ENCODE measurements at places on chromosomes 4 and X.

GRCh38 chr4:180913750-180914149 lies 1329.5 kb upstream of the TENM3 start:
- peak; percentile 18 for DNase-seq

DNA sequence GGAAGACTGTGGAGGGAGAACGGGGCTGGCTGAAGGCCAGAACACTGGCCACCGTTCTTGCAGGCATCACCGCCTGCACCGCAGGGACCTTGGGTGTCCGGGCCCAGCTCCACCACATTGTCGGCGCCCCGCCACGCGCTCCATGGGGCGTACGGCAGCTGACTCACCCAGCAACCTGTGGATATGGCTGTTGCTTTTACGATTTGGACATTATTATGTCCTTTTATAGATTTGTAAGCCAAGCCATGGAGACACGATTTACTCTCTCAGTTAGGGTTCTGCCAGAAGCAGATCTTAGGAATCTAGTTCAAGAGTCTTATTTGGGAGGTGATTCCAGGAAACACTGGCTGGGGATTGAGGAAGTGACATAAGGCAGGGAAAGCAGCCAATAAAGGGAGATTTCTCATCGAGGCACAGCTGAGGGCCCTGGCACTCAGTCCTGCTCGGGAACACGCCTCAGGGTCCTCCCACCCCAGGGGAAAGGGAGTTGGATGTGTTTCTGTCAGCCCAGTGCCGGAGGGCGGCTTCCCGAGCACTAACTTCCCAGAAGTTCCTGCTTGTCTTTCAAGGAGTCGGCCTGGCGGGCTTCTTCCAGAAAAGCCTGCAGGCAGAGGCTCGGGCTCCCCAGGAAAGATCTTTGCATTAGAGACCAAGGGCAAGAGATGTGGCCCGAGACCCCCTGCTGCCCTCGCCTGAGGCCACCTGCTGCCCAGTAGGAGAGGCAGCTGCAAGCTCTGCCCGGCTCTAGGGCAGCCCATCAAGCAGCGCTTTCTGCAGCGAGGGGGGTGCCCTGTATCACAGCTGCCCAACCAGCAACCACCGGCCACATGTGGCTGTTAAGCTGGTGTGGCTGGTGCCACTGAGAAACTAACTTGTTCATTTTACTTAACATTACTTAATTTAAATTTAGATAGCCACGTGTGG lies 52.9 kb downstream of the CRMP1 start:
- peak; percentile 35 for DNase-seq

DNA sequence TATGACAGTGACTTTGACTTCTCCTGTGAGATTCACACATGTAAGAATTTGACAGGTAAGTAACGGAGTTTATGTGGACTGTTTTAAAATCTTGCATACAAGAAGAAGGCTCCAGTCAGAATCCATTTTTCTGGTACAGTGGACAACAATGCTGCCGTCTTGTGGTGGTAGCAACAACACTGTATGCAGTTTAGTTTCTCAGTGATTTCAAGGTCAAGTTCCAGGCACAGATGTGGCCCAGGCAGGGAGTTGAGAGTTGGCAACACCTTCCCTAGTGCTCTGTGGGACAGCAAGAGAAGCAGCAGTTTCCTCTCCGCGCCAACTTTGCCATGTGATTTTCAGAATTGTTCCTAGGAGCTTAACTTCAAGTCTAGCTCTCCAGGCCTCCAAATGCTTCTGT lies 56.0 kb upstream of the STPG2 start:
- no peak for DNase-seq

GRCh38 chrX:147476008-147476407 lies 435.7 kb upstream of the FMR1 start:
- no peak for DNase-seq

- DNase-seq, result no peak
These were observed 19.4 kb downstream of the NLGN3 start for GRCh38 chrX:71164071-71164470.

GRCh38 chrX:41616935-41617334 lies 71.8 kb upstream of the GPR34 start:
- DNase-seq, result no peak

GRCh38 chrX:148133105-148133725 lies 152.1 kb downstream of the FMR1NB start:
- no peak for DNase-seq

GRCh38 chrX:140712413-140713173 lies 3.0 kb downstream of the LINC00632 start:
- DNase-seq, result peak; percentile 16

- DNase-seq, result no peak
These were observed 4.6 kb downstream of the HCFC1 start for GRCh38 chrX:153966841-153967535.

DNA sequence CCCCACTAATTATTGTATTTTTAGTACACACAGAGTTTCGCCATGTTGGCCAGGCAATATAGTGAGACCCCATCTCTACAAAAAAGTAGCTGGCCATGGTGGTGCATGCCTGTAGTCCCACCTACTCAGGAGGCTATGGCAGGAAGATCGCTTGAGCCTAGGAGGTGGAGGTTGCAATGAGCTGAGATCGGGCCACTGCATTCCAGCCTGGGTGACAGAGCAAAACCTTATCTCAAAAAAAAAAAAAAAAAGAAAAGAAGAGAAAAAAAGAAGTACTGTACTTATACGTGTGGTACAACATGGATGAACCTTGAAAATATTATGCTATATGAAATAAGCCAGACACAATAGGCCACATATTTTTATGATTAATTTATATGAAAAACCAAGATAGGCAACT lies 9.9 kb upstream of the WDR45 start:
- no peak for DNase-seq

DNA sequence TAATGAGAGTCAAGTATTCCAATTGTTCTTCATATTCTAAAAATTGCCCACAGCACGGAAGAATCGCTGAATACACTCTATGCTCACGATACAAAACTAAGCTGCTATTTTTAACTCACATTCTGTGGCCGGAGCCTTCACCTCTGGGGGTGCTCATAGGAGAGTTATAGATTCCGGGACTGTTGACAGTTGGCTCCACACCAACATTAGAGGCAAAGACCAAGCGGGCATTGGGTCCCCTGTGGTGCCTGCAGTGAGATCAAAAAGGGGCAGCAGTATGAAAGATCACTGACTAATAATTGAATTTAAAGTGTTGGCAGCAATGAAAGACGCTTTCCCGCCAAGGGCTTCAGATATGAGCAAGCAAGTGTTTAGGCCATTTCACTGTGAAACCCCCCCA lies 146.0 kb downstream of the TMEM144 start:
- no peak for DNase-seq

DNA sequence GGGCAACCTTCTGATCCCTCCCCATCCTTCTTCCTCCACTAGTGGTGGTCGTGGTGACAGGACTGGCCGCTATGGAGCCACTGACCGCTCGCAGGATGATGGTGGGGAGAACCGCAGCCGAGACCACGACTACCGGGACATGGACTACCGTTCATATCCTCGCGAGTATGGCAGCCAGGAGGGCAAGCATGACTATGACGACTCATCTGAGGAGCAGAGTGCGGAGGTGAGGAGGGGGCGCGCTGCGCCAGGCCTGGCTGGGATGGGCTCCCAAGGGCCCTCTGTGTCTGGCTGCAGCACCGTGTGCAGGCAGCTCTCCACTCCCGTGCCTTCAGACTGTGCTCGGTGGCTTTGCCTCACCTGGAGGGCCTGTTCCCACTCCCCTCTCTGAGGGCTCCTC lies 24.3 kb downstream of the RBM10 start:
- no peak for DNase-seq

DNA sequence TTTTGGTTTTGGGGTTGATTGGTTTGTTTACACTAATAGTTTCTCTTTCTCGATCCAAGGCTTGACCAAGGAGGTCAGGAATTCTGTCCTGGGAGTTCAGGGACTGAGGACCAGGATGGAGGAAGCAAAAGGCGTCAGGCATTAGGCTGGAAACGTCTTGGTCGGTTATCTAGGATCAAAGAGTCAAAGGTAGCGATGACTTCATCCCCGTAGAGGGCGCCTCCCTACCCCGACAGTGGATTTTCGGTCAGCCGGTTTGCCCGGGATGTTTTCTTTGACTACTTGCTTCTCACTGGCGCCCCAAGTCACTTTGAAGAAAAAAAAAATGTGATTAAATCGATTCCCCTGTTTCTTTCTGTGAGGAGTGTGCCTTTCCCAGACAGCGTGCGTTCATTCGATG lies 980 bp upstream of the FHDC1 start:
- no peak for DNase-seq

DNA sequence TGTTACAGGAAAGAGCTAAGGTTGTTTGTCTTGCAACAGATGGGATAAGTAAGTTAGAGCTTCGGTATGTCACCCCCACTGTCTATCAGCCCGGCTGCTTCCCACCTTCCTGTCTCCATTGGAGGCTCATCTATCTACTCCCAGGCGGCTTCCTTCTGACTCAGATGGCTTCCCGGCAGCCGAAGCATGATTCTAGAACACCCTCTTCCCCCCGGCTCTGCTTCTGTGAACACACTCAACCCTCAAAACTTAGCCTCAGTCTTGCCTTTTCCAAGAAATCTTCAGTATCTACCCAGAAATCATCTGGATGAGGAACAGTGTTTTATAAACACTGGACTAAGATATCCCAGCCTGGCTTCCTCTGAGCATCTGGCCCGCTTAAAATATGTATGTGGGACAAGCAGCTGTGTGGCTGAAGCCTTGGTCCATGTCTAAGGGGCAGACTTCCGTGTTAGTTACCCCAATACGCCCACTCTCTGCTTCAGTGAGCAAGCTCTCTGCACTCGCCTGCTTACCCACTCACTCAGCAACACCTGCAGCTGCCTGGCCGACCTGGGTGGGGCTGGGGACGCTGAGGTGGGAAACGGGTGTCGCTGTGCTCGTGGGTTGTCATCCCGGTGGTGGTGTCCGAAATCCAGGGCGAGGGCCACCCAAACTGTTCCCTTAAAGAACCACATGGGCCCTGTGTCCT lies 12.0 kb upstream of the SLC2A9 start:
- peak; percentile 69 for DNase-seq

DNA sequence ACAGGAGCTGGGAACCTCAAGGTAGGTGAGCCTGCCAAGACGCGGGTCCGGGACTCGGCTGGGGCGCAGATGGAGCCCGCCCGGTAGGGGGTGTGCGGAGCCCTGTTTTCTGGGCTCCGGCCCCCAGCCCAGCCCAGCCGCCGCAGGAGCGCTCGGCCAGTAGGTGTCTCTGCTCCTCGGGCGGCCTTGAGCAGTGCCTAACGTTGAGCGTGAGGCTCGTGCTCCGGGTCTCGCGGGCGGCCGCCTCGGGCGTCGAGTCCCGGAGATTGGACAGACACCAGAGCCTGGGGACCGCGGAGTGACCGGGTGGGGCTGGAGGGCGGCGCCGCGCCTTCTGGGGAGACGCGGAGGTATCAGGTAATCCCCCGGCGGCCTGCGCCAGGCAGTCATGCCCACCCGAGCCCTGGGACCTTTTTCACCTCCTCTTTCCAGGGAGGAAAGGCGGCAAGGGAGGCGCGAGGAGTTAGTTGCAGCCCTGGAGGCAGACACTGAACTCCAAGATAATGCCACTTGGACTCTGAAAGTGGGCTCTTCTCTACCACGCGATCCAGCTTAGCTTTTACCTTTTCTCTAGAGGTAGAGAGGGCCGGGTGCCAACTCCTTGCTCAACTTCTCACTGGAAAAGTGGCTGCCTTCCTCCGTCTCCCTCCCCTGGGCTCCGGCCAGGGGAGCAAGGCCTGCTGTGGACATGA lies 14.5 kb upstream of the FGG start:
- peak; percentile 11 for DNase-seq

DNA sequence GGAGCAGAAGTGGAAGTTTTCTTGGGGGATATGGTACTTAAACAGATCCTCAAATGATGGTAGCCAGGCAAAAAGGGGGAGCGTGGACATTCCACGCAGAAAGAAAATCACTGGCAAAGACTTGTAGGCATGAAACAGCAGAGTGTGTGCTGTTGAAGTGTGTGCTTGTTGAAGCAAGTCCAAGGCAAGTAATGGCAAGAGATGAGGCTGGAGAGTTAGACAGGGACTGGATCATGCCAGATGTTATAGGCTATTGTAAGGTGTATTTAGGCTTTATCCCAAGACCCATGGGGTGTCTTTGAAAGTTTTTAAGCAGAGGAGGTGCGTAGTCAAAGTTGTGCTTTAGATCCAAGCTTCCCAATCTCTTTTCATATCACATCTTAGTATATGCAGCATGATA lies 124.5 kb downstream of the MBNL3 start:
- DNase-seq, result no peak

DNA sequence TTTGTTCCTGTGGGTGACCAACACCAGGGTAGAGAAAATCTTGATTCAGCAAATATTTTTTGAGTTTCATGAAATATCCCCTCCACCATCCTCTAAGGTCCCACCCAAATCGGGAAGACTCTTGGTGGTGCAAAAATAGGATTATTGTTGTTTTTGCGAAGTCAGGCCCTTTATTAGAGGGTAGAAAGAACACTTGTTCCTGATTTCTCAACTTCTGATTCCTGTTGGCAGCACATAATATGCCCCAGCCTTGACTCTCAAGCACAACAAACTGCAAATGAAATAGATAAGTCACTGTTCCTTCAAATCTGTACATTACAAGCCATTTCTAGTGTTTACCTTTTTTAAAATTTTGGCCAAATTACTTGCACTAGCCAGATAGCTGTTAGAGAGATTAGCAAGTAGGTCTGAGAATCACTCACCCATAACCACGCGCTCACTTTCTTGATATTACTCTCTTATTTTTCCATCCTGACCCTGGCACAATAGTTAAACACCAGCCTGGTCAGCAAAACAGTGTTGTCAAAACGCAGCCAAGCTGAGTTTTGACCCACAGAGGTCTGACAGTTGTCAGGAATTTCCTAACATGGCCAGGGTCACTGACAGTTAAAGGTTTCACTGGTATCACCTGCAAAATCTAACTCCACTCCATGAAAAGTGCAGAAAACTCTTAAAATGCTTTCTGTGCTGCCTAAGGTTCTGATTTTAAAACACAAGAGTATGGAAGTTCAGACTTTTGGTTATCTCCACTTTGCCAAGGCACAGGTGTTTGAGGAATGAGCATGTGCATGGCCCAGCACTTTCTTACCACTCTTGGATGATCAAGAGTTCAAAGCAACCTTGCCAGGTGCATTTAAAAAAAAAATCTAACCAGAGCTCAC lies 69.8 kb downstream of the RBM47 start:
- DNase-seq, result no peak

DNA sequence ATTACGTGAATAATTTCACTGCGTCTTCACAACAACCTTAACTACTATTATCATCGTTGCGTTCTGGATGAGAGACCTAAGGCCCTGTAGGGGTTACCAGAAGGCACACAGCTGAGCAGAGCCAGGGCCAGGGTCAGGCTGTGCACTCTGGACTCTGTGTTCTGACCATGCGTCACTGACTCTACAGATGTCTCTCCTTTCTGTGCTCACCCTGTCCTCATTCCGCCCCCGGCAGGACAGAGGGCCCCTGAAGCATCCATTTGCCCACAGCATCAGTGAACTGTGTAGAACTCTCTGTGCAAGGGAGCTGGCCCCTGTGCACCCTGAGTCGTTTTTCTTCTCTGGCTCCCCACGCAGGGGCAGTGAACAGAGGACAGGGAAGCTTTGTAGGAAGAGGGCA lies 21.3 kb downstream of the GPKOW start:
- no peak for DNase-seq

DNA sequence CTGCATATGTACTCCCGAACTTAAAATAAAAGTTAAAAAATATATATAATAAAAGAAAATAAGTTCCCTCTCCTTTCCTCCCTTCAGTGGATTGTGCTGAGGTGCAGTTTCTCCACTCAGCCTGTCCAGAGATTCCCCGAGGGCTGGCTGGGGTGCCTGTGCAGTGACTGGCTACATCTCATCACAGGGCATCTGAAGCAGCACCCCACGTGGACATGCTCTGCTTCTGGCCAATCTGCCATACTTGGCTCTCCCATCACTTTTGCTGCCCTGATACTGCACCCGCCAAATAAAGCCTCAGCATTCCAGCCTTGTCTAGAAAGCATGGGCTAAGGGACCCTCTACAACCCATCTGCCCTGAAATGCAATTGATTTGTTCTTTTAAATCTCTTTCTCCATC lies 11.1 kb upstream of the MGST2 start:
- no peak for DNase-seq

Measured in AG08395 (cell line).